ENCODE measurements at places on chromosomes 11 and 22.

DNA sequence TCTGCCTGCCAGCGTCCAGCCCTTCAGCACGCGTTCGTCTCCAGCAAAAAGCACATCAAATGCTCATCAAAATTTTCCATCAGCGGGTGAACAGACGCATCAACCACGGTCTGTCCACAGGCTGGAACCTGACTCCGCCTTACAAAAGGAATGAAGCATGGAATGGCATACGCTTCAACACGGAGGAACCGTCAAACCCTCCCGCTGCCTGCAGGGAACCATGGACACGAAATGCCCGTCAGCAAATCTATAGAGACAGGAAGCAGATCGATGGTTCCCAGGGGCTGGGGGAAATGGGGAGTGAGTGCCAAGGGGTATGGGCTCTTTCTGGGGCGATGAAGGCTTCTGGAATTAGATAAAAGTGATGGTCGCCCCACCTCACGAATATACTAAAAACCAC is 16.2 kb downstream of the TSSC4 start:
- no peak for DNase-seq

GRCh38 chr11:108551651-108552462 is 41.7 kb downstream of the EXPH5 start:
- no peak for DNase-seq

DNA sequence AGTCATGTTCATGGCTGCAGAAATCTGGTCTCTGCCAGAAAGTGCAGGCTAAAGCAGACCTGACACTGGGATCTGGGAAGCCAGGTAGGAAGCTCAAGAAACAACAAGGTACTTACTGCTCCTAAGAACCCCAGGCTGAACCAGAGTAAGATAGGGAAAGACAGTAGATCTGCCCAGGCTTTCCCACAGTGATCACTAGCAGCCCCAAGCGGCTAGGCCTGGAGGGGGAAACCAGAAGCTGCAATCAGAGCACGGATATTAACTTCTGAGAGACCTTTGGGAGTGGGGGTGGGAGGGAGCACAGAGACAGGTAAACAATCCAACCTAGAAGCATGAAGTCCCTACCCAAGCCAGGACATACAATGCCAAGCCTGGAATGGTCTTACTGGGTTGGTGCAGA is 135.2 kb upstream of the C11orf58 start:
- DNase-seq, result peak; percentile 9

GRCh38 chr22:46149512-46150033 is 753 bp upstream of the PPARA start:
- DNase-seq, result no peak

- DNase-seq, result no peak
These were observed 5.6 kb downstream of the TPBGL start for GRCh38 chr11:75246006-75246670.

DNA sequence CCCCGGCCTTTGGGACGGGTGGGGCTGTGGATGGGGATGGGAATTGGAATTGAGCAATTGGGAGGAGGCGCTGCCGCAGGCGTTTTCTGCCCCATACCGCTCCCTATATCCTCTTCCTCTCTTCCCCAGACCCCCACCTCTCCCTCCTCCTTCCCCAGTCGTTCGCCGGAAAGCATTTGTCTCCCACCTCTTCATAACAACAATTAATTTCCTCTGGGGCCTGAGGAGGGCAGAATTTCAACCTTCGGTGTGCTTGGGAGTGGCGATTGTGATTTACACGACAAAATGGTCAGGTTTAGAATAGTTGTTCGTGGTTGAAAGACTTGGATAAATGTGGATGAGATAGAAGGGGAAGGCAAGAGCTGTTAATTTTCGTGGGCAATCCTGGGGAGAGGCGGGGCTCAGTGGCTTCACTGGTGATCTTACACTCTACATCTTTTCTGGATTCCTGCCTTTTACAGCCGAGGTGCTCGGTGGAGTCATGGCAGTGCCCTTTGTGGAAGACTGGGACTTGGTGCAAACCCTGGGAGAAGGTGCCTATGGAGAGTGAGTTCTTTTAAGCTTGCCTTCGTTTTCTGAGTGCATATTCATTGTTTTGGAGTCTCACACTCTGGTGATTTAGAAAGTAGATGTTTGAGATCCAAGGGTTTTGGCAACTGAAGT is 1.5 kb downstream of the CHEK1 start:
- peak; percentile 58 for DNase-seq

GRCh38 chr22:23376256-23376655 is 195.9 kb downstream of the BCR start:
- DNase-seq, result peak; percentile 74

- no peak for DNase-seq
These were observed 53.4 kb upstream of the PARVG start for GRCh38 chr22:44127356-44127755.

- peak; percentile 55 for DNase-seq
These were observed 90.6 kb downstream of the GAB4 start for GRCh38 chr22:16917144-16918003.

DNA sequence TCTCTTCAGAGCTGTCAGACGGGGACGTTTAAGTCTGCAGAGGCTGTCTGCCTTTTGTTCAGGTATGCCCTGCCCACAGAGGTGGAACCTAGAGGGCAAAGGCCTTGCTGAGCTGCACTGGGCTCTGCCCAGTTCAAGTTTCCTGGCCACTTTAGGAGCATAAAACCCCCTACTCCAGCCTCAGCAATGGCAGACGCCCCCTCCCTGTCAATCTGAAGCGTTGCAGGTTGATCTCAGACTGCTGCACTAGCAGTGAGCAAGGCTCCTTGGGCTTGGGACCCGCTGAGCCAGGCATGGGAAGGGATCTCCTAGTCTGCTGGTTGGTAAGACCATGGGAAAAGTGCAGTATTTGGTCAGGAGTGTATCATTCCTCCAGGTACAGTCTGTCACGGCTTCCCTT is 66.6 kb upstream of the TP53I11 start:
- no peak for DNase-seq

DNA sequence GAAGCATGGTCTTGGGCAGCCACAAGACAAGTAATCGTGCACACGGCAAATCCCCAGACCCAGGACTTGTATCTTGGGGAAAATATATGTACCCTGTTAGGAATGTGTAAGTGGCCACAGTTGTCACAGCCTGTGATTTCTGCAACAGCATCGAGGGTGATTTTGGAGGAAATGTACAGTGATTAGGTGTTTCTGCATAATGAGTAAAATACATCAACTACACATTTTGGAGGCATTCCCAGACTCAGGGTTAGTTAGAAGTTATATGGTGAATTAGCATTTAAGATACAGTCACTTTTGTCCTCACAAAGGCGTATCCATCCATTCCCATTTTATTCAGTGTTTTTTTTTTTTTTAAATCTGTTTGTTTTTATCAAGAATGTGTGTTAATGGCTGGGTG is 28.4 kb downstream of the SUSD2 start:
- DNase-seq, result no peak

DNA sequence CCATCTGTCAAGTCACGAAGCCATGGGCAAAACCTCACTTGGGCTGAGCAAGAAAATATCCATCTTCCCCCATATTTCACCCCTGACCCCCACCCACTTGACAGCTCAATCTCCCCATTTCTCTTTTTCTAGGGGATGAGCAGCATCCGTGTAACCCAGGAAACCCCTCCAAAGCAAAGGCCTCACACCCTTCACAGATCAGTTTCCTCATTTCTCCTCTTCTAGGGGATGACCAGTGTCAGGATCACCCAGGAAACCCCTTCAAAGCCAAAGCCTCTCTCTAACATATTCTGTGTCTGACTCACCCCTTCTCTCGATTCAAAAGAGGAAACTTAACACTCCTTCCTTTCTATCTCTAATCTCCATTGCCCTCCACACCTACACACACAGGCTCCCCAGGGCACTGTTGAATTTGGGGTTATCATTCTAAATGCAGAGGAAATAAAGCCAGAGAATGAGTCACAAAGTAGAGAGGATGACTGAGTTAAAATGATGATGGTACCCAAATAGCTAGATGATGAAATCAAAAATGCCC is 439.7 kb downstream of the BUD13 start:
- no peak for DNase-seq

Data from GM20000 (cell line).